ENCODE measurements at places on chromosomes 2 and 18.

GRCh38 chr2:11764359-11764758, 17.9 kb downstream of the LPIN1 start:
- DNase-seq = no peak

DNA sequence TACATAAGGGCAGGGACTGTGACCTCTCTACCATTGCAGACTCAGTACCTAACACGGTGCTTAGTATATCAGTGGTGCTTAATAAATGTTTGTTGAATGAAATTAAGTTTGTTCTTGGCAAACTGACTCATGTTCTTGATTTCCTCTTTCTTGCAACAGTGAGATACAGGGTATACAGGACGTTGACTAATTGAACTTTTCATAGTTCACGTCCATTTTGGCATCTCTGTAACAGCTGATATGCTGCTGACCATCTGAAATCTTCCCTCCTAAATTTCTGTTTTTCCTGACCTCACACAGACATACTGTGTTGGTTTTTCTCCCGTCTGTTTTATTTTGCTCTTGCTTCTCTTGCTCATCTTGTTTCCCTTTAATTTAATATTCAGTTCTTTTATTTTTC, 44.2 kb downstream of the LHCGR start:
- DNase-seq = no peak

DNA sequence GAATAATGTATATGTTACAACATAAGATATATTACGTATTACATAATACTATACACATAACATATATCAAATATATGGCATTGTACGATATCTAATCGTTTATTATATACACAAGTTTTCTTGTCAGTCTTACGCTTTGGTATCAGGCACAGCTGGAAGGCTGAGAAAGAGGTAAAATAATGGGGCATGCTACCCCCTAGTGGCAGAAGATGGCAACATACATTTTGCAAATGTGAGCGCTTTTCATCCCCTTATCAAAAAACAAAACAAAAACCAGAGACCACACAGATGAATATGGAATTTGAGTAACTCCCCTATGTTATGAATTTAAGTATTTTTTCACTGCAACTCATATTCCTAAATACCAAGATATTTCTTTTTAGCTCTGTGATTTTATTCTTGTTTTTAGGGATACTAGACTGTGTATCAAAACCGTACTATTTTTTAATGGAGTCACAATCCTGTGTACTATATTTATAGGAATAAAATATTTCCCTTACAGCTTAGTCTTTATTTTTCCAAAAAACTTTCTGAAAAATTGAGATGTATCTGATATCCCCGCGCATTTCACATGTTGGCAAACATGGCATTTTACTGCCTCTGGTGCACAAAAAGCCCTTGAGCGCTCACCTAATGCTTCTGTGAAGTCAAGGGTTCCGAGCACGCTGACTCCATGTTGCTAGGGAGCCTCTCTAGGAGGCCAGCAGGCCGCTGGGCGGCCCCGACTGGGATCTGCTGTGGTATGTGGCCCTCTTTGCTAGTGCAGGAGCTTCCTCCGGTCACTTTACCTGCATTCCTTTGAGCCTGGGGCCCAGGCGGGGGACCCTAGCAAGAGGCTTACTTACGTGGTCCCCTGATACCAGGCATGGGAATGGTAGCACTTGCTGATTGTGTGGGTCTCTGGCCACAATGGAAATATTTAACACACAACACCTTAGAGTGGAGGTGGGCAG, 62.5 kb downstream of the SLC4A3 start:
- no peak for DNase-seq

- peak; percentile 2 for DNase-seq
These were observed 495.7 kb upstream of the SMIM21 start for GRCh38 chr18:75923169-75923568.

DNA sequence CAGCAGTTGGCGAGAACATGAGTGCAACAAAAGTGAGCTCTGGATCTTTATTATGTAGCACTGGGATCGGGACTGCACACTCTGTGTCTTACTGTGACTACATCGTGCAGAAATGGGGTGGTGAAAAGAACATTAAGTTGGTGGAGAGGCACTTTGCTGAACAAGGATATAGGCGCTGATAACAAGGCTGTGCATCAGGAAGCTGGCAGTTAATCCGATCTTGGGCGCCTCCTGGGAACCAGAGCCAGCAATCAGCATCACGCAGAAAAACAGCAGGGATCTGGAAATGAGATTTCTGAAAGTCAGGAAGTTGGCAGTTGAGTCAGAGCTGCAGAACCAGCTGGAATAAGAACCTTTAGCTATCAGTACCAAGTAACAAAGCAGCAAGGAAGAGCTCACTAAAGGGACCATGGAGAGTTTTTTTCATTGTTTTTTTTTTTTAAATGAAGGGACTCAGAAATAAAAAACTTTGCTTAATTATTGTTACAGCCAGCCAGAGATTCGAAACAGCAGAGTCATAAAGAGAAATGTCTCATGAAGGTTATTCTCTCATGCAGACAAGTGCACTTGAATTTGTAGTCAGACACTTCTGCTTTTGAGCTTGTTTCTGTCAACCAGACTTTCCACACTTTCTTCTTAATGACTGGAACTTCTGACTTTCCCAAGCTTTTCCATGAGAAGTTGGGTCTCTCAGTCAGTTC, 22.8 kb upstream of the MYO3B start:
- DNase-seq = no peak

- no peak for DNase-seq
These were observed at the start of gene ADGRF3 for GRCh38 chr2:26346454-26347053. TSS of gene ADGRF3 (minus strand) at chr2:26346789. CDS start at chr2:26346234, 555 bp downstream.

- DNase-seq = no peak
These were observed 10.7 kb upstream of the RBM45 start for GRCh38 chr2:178101321-178102079.

GRCh38 chr2:27965841-27966240, 75.3 kb downstream of the BABAM2 start:
- no peak for DNase-seq

GRCh38 chr18:45652303-45653080, 37.2 kb downstream of the SLC14A2 start:
- DNase-seq = no peak

DNA sequence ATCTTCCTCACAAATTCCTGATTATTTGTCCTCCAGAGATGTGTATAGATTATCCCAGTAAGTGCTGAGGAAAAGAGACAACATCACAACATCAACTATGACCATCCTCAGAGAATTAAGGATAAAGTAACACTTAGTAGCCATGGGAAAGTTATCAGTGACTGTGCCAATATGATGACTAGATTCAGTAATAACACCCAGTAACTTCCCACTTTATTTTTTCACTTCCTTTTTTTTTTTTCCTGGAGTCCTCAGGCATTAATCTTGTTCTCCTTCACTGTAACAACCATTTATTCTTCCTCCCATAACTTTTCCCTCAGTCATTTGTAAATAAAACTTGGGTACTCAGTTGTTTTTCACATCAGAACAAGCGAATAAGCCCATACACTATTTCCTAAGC, 16.7 kb upstream of the PID1 start:
- no peak for DNase-seq

GRCh38 chr2:7012141-7012764, 95.0 kb downstream of the RNF144A start:
- no peak for DNase-seq

GRCh38 chr2:205471776-205472175, 210.5 kb upstream of the NRP2 start:
- no peak for DNase-seq

- no peak for DNase-seq
These were observed 340.7 kb downstream of the MBD2 start for GRCh38 chr18:53883771-53884170.

DNA sequence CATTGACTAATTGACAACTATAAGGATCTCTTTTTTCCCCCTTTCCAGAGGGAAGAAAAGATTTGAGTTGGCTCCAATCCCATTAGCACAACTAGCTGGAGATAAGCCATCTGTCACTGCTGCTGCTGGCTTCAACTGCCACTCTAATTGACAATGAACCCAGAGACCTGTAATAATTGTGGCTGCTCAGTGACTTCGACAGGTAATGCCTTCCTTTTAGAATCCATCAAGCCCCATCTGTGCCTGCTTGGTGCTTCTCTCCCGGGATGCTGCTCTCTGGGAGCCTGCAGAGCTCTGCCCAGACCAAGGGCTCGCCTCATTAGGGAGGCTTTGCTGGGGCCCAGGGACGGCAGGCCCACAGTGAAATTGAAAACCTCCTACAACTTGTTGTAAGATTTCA, 376.7 kb upstream of the SOX11 start:
- DNase-seq = no peak

DNA sequence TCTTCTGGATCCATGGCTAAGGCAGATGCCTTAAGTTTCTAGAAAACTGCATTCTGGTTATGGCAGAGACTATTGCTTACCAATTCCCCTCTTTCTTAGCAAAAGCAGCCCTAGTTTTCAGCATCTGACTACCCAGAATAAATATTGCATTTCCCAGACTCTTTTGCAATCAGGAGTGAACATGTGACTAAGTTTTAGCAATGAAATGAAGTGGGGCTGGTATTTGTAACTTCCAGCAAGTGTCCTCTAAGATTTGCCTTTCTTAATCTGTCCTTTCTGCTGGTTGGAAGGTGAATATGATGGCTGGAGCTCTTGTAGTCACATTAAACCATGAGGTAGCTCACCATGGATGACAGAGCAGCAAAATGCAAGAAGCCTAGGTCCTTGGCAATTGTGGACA, 132.9 kb upstream of the PKDCC start:
- DNase-seq = no peak

GRCh38 chr2:150325656-150326314, 161.7 kb downstream of the RND3 start:
- DNase-seq = no peak

DNA sequence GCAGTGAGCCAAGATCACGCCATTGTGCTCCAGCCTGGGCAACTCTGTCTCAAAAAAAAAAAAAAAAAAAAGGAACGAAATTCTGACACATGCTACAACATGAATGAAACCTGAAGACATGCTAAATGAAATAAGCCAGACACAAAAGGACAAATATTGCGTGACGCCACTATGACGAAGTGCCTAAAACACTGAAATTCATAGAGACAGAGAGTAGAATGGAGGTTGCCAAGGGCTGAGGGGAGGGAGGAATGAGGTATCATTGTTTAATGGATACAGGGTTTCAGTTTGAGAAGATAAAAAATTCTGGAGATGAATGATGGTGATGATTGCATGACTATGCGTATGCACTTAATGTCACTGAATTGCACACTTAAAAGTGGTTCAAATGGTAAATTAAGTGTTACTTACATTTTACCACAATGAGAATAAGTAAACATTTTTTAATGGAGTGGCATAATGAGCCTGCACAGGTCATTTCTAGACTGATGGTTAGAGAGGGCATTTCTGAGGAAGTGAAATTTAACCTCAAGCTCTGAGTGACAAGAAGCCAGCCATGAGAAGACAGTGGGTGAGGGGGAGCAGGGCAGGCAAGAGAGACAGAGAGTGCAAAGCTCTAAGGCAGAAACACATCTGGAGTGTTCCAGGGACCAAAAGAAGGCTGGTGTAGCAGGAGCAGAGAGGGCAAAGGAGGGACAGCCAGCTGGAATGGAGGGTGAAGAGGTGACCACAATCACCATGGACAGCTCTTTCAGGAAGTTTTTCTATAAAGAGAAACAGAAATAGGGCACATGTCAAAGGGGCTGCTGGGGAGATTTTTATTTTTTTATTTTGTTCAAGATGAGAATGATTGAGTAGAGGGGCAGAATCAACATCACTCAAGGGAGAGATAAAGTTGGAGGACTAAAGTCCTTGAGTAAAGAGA, 20.6 kb upstream of the EXOC6B start:
- no peak for DNase-seq

DNA sequence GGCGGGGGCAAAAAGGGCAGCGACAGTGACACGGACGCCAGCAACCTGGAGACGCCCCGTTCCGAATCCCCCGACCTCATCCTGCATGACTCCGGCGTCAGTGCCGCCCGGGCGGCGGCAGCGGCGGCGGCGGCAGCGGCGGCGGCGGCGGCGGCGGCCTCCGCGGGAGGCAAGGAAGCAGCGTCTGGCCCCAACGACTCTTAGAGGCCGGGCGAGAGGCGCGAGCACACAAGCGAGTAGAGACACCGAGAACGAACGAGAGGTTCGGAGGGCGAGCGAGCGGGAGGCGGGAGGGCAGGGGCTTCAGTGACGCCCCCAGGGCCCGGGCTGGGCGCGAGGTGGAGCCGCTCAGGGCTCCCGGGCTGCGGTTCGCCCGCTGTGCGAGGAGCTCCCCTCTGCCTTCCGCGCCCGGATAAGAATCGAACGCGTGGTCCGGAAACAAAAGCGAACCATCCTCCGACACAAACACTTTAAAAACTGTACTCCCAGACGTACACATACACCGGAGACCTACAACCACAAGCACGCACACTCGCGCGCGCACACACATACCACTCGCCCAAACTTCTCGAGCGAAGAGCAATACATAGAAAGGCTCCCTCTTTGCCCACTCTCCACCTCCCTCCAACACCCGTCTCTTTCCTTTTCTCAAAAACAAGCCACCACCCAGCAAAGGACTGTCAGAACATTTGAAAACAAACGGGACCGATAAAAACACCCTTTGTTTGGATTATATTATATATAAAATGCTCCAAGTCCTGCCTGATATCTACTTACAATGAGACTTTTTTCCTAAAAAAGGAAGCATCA, 2.8 kb downstream of the SP9 start:
- no peak for DNase-seq

DNA sequence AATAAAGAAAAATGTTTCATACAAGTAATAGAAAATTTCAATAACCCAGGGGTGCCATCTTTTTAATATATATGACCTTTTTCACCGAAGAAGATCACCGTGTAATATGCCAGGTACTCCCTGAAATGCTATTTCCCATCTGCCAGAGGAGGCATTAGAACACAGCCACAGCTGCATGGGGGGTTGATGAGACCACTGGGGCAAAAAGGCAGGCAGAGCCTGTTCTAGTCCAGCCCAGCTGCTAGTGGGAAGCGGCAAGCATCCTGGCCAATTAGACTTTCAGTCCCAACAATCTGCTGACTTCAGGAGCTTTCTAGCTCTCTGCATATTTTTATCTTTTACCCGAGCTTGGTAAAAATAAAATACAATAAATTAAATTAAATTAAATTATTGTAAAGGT, 362.6 kb downstream of the RIT2 start:
- no peak for DNase-seq

DNA sequence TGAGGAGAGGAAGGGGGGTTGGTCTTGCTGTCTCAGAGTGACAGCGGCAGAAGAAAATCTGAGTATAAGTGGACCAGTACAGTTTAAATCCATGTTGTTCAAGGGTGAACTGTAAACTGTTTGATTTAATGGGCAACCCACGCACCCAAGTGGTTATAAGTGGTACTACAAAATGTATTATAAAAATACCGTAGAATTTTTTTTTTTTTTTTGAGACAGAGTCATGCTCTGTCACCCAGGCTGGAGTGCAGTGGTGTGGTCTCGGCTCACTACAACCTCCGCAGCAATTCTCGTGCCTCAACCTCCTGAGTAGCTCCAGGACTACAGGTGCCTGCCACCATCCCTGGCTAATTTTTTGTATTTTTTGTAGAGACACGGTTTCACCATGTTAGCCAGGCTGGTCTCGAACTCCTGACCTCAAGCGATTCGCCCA, 2.1 kb upstream of the CHCHD5 start:
- peak; percentile 54 for DNase-seq

- no peak for DNase-seq
These were observed 206.8 kb downstream of the OTX1 start for GRCh38 chr2:63257473-63257872.

- no peak for DNase-seq
These were observed 34.5 kb downstream of the INPP5D start for GRCh38 chr2:233094614-233095013.

GRCh38 chr2:8151888-8152287, 530.0 kb upstream of the ID2 start:
- no peak for DNase-seq

GRCh38 chr18:13473751-13474150, 252.6 kb downstream of the FAM210A start:
- DNase-seq = no peak

- DNase-seq = no peak
These were observed 284.6 kb downstream of the PHLPP1 start for GRCh38 chr18:62999921-63000320.
